ENCODE measurements at places on chromosomes 2 and 18. TPM values are rescaled to one million over a fixed set of nuclear protein-coding genes. Genes with fewer than 3 reads are reported as not detected.

The ELOA2 gene
- not detected for polyA plus RNA-seq

The CETN1 gene
- not detected for polyA plus RNA-seq

GRCh38 chr2:1625281-1626001, 118.9 kb downstream of the PXDN start:
- DNase-seq: peak; percentile 66

The TLX2 gene
- not detected for polyA plus RNA-seq

All from BJ (cell line).